ENCODE measurements at places on chromosomes 16 and 17.

DNA sequence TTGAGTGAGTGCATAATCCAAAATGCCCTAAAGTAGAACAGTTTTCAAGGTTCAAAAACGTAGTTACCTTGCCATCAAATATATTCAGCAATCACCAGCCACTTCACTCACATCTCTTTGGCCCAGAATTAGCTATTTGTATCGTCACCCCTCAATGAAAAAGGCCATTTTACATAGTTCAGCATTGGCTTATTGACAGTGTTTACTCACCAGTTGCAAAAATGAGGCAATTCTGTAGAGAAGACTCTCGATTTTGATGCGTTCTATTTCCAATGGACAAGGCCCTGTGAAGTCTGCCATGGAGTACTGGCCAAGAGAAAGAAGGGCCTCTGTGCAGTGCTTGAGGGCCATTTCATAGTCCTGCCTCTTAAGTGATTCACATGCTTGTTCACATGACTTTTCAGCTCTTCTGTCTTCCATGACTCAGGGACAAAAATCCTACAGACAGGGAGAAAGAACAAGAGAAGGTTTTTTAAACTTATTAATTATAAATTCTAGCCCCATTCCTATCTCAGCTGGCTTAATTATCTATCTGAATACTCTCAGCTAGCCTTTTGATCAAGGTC, 26.5 kb downstream of the HELZ start:
- no peak for DNase-seq

GRCh38 chr17:1229349-1229899, 40.8 kb upstream of the BHLHA9 start:
- DNase-seq: no peak

DNA sequence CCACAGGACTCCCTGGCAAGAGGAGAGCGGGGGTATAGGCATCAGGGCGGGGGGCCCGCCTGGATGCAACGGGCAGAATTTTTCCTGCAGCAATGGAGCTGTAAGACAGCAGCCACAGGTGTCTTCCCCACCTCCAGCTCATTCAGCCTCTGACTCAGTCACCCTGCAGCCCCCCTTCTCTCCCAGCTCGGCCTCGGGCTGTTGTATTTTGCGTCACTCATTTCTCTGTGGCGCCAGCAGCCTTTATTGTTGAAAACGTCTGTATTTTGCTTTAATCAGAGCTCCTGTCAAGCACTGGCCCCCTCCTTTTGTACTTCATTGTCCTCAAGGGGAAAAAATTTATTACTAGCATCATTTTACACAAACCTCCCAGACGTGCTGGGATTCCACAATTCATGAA, 117.7 kb downstream of the WSCD1 start:
- no peak for DNase-seq

DNA sequence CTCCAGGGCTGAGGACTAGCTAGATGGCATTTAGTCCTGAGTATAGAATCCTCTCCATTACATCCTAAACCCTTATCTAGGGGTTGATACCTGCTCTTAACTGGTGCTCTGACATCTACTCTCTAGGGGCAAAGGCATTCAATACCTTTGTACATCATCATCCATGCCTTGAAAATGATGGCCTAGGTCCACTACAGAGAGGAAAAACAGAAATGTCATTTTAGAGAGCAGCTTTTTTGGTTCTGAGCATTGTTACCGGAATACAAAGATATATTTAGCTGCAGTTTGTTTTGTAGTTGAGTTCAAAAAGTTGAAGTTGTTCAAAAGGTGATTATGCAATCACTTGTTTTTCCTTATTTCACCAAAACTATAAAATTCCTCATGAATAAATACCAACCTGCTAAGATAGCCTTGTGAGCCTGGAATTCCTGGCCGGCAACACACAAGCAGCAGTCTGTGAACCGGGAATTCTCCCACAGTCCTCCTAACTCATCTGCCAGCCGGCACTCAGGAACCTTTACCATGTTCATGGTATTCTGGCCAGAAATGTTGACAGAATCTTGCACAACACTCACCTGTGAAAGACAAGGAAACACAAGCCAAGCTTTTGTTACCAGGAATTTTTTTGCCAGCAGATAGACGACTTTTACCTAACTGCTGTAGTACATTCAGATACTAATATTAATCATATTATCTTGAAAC, 35.4 kb downstream of the NXPH3 start:
- DNase-seq: no peak

- DNase-seq: no peak
Observed at GRCh38 chr17:80724775-80725266, 180.2 kb downstream of the RPTOR start.

DNA sequence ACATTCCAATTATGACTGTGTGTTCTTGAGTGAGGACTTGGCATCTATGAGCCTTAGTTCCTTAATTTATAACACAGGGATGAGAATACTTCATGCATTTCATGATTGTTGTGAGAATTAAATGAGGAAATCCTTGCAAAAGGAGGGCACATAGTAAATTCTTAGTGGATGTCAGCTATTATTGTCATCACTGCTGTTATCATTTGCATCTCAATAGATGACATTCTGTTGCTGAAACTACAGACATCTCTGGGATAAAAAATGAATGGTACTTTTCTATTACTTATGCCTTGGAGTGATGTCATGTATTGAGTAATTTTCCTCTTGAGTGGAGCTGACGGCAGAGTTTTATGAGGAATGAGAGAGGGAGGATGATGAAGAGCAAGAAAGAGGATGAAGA, 184.4 kb upstream of the CDH11 start:
- no peak for DNase-seq

DNA sequence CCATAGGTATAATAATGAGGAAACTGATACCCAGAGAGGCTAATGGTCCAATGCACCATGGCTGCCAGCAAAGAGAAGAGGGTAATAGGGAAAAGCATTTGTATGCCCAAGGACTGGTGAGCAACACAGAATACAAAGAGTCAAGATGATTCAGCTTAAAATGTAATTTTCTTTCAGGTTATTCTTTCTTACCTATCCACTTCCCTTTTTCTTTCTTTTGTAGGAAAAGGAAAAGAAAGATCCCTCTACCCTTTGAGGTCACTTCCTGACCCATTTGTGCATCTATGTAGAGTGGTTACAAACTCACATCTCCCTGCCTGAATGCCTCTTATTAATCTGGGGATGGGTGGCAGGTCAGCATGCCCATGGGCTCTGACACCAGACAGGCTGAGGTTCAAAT, 3.5 kb upstream of the PLCG2 start:
- DNase-seq: no peak

DNA sequence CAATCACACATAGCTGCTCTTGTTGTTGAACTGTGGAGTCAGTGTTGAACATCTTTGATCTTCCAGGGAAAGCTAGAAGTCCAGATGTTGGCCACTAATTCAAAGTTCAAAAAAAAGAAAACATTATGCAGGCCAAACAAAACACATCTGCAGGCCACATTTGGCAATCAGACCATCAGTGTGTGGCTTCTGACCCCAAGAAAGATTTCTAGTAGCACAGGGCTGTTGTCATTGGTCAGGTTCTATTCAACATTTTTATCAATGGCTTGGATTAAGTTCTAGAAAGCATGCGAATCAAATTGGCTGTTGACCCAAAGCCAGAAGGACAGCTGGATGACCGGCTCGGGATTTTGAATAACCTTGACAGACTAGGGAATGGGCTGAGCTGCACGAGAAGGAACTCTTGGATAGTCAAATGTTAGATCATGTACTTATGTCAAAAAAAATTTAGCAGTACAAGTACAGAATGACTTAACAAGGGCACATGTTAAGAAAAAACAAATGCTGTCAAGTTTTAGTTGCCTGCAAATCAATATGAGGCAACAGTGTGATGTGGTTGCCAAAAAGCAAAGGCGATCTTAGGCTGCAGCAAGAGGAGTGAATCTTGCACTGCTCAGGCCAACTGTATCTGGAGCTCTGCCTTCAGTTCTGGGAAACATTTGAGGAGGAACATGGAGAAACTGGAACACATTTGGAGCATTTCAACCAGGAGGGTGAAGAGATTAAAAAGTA, 187.6 kb downstream of the RGS9 start:
- DNase-seq: no peak

DNA sequence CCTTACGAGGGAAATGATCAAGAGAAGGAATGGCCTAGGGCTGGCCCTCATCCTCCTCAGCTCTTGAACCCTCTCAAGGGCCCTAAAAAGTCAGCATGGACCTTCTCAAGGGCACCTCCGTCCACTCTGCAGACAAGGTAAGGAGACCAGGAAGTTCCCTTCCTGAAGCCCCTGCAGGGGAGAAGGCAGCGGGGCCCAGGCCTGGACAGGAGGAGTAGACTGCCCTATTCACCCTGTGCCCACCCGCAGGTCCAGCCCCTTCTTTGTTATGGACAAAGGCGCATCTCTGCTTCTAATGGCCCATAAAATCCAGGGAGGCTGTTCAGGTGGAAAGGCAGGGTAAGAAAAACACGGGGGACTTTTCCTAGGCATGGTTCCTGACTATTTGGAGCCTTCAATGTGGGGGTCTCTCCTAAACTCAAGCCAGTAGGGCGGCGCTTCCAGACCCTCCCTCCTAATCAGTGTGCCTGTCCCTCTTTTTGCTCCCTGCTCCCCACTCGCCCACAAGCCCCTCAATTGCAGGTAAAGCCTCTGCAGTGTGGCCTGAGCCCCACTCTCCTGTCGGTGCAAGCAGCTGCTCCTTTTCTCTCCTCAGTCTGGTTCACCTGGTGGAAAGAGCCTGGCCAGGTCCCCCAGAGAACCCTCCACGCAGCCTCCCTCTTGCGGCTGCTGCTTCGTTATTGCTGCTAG, 28.2 kb downstream of the AXIN2 start:
- DNase-seq: no peak

- no peak for DNase-seq
Observed at GRCh38 chr17:43750153-43750552, 8.4 kb downstream of the SOST start.

Data from brain pericyte (primary cell).